ENCODE measurements at places on chromosomes 6 and 20.
A peak's percentile ranks its signal among the peaks of the same experiment; 100 is the strongest.

DNA sequence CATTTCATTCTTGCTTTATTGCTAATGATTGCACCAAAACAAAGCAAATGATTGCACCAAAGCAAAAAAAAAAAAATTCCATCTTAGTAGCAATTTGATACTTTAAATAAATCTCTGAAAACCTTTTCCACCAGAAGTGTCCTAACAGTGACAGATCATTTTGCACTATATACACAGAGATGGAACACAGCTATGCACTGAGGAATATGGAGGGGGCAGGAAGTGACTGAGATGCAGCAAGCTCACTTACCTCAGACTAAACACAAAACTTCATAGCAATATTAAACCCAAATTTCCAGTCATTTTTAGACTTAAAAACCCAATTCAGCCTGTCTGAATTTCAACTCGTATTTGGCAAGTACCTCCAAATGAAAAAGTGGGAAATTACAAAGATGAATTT, 41.2 kb downstream of the HIVEP2 start:
- no peak for DNase-seq

- no peak for DNase-seq
Measured at GRCh38 chr6:142384519-142385254, 82.9 kb downstream of the ADGRG6 start.

GRCh38 chr6:91476000-91476399, 889.1 kb upstream of the MAP3K7 start:
- no peak for DNase-seq

DNA sequence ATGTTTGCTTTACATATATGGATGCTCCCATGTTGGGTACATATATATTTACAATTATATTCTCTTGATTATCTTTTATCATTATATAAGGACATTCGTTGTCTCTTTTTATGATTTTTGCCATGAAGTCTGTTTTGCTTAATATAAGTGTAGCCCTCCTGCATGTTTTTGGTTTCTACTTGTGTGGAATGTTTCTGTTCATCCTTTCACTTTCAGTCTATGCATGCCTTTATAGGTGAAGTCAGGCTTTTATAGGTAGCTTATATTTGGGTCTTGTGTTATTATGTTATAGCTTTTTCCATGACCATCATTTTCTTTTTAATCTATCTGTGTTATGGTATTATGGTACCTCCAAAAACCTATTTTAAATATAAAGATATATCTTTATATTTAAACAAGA, 612.5 kb upstream of the HS3ST5 start:
- no peak for DNase-seq

- no peak for DNase-seq
Measured at GRCh38 chr6:132843316-132844035, 29.1 kb downstream of the RPS12 start.

GRCh38 chr6:146456886-146457285, 86.7 kb upstream of the RAB32 start:
- no peak for DNase-seq

- no peak for DNase-seq
Measured at GRCh38 chr6:37990762-37991525, 171.4 kb downstream of the ZFAND3 start.

GRCh38 chr20:8756410-8756809, 312.5 kb upstream of the PLCB4 start:
- DNase-seq = no peak

- DNase-seq = no peak
Measured at GRCh38 chr6:53614676-53615075, 50.9 kb downstream of the KLHL31 start.

DNA sequence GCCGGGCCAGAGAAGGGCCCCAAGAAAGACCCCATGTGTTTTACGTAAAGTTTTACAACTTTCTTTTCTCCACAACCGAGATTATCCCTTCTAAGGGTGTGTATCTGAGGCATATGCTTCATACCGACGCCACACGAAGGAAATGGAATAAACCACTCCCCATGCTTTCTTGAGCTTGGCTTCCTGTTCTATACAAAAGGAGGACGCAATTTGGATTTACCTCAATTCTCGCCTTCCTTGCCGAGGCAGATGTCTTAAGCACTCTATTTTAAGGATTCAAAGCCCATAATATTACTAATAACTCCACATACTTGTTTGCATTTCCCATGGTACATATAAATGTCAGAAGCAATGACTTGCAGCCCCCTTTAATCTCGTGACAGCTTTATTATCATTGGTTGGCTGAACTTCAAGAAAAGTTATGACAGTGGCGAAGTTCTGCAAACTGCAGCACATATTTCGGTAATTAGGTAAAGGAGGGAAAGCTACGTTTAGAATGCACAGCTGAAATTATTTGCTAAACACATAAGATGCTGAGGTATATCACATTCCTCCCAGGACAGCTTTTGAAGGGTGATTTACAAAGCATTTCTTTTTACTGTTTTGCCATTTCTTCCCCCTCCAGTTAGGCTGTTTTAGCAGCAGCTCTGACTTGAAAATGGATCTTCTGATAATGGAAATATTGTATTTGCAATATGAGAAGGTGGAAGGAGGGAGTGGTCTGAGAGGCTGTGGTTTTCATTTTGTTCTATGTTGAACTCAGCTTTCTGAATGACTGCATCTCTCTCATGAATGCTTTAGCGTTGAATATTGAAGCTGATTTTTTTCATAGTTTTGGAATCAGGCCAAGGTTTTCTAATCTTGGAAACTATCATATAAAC, 330.5 kb downstream of the EPHA7 start:
- no peak for DNase-seq

GRCh38 chr20:40991181-40991889, 37.3 kb upstream of the TOP1 start:
- peak; percentile 60 for DNase-seq

DNA sequence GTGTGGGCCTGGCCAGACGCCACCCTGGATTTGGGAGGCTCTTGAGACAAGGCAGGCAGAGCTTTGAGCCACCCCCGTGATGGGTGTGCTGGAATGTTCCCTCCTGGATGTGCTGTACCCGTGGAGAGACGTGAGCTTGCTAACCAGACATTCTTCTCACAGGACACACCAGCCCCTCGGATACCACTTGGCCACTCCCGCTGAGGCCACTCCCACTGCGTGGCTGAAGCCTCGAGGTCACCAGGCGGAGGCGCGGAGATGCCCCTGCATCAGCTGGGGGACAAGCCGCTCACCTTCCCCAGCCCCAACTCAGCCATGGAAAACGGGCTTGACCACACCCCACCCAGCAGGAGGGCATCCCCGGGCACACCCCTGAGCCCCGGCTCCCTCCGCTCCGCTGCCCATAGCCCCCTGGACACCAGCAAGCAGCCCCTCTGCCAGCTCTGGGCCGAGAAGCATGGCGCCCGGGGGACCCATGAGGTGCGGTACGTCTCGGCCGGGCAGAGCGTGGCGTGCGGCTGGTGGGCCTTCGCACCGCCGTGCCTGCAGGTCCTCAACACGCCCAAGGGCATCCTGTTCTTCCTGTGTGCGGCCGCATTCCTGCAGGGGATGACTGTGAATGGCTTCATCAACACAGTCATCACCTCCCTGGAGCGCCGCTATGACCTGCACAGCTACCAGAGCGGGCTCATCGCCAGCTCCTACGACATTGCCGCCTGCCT, 14.1 kb downstream of the SLCO4A1 start:
- no peak for DNase-seq

DNA sequence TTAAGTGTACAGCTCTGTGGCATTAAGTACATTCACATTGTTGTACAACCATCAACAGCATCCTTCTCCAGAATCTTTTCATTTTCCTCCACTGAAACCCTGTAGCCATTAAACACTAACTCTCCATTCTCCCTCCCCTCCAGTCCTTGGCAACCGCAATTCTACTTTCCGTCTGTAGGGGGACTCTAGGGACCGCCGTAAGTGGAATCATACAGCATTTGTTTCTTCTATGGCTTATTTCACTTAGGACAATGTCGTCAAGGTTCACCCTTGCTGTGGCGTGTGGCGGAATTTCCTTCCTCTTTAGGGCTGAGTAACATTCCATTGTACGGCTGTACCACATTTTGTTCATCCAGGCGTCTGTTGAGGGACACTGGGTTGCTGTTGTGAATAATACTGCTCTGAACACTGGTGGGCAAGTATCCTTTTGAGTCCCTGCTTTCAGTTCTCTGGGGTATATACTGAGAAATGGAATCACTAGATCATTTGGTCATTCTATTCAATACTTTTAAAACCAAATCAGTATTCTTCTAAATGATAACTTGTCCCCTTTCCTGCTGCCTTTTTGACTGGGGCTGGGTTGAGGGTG, 50.7 kb downstream of the PPP1R3G start:
- DNase-seq = no peak

- DNase-seq = no peak
Measured at GRCh38 chr6:140744659-140745320, 1370.3 kb upstream of the CITED2 start.

DNA sequence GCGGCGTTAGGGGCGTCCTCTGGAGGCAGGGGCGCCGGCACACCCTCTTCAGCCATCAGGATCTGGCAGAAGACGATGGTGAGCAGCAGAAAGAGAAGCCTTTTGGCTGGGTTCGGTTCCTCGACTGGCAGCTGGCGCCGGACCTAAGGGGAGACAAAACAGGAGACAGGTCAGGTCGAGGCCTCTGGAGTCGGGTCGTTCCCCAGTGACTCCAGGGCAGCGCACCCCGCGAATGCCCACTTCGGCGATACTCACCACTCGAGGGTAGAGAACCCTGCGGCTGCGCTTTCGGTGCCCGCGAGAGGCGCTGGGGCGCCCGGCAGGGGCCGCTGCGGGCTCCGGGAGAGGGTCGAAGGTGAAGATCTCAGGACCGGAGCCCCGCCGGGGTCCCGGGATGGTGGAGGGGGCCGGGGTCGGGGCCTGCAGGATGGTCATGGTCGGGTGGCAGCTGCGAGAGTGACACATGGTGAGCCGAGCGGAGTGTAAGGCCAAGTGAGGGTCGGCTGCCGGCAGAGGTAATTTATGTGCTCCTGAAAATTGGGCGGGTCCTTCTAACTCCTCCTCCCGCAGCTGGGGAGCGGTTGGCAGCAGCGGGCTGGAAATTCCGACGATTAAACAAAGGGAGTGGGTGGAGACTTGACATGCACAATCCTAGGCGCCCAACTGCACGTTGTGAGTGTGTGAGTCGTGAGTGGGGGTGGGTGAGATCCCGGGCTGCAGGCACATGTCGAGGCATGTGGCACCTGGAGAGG, at the start of gene IER3:
TSS of gene IER3 (minus strand) at position 494 of the 752 bp plus-strand sequence. CDS start at position 465, 29 bp downstream.
- peak; percentile 85 for DNase-seq

DNA sequence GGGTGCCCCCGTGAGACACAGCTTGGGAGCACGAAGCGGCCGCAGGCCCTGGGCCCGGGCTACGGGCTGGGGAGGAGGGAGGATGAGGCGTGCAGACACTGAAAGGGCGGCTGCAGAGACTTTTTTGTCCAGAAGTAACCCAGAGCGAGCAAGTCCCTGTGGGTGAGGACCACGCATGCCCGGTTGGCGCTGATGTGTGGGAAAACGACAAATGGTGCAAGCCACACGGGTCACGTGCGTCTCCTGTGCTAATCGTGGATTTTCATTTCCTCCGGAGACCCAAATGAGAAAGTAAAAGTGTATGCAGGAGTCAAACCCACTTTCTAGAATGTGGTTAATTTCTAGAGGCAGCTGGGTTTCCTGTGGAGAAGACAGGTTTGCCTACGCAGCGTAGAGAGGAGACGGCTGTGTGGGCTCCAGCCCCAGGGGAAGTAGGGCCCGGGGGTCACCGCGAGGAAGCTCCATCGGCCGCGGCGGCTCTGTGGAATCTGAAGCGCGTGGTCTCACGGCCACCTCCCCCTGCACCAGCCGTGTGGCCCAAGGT, 19.0 kb downstream of the DLL1 start:
- peak; percentile 84 for DNase-seq

GRCh38 chr20:60008130-60008808, 50.0 kb downstream of the CDH26 start:
- DNase-seq = peak; percentile 52

- DNase-seq = no peak
Measured at GRCh38 chr6:36743032-36743431, 45.4 kb downstream of the RAB44 start.

- DNase-seq = no peak
Measured at GRCh38 chr6:128641703-128642102, 121.3 kb upstream of the PTPRK start.

- no peak for DNase-seq
Measured at GRCh38 chr6:108451816-108452215, 108.9 kb upstream of the FOXO3 start.

DNA sequence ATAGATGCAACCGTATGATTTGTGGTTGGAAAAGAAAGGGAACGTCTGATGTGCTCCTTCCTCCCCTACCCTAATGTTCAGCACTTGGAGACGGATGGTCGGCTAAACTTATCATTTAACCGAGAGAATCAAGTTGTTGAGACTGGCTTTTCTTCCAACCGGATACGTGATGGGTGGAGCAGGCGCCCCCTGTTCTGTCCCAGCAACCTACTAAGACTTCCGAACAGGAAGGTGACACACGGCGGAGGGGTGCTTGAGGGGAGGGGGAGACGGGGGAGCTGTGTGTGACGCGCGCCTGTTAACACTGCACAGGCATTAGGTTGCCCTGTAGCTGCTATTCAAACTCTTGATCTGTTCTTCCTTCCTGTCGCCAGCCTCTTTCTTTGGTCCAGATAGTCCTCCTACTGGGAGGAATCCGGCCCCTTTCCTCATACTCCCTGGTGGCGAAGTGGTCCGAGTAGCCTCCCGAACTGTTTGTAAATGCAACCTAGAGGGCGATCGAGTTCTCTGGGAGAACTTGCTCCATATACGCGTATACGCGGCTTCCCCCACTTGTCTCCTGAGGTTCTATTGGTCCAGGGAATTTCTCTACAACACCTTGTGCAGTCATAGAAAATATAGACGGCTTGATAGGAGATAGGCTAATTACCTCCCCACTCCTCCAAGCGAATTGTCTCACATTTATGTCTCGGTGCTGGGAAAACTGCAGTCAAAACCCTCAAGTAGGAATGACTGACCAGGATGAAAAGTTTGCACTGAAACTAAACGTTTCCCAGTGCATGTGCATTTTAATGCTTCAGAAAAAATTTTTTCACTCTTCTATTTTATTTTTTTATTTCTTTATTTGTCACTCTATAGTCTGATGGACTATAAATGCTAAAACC, 126.0 kb upstream of the SLC2A12 start:
- peak; percentile 82 for DNase-seq

- DNase-seq = no peak
Measured at GRCh38 chr6:71724456-71725125, 161.8 kb upstream of the RIMS1 start.

DNA sequence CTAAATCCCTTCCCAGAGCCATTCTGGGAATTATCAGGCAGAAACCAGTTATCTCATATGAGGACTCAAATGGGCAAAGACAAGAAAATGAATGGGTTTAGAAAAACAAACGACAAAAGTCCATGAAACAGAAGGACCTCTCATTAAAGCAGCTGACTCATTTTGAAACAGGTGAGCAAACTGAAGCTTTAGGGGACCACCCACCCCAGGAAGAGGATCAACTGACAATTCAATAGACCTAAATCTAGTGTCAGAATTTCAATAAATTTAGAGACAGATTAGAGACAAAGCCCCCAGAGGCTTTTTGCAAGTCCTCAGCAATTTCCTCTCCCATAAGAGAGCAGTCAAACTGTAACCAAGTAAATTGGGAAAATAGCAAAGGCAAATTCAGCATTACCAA, 333.8 kb downstream of the PTPRT start:
- DNase-seq = no peak
